ENCODE measurements at places on chromosomes 1 and 21.

- DNase-seq: peak; percentile 62
Observed at GRCh38 chr1:81706650-81707435, 93.9 kb upstream of the ADGRL2 start.

DNA sequence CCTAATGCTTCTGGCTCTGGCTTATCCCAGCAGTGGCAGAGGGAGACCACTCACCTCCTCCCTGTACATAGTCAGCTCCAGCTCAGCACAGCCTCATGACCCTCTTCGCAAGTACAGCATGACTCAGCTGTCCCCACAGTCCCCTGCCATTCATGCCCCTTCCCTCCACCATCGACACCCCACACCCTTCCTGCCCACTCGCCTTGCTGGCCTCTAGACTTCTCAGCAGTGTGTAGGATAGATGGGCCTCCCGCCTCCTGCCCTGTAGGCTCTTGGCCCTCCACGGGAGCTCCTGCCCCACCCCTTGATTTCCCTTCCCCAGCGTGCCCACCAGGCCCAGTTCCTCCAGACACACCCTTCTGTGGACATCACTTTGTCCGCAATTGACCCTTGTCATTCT is 9.8 kb downstream of the NPR1 start:
- no peak for DNase-seq

GRCh38 chr21:14866859-14867765 is 197.7 kb downstream of the NRIP1 start:
- no peak for DNase-seq

- no peak for DNase-seq
Observed at GRCh38 chr1:240962086-240962485, 350.1 kb upstream of the GREM2 start.

- DNase-seq: no peak
Observed at GRCh38 chr1:163657719-163658118, 336.0 kb downstream of the NUF2 start.

DNA sequence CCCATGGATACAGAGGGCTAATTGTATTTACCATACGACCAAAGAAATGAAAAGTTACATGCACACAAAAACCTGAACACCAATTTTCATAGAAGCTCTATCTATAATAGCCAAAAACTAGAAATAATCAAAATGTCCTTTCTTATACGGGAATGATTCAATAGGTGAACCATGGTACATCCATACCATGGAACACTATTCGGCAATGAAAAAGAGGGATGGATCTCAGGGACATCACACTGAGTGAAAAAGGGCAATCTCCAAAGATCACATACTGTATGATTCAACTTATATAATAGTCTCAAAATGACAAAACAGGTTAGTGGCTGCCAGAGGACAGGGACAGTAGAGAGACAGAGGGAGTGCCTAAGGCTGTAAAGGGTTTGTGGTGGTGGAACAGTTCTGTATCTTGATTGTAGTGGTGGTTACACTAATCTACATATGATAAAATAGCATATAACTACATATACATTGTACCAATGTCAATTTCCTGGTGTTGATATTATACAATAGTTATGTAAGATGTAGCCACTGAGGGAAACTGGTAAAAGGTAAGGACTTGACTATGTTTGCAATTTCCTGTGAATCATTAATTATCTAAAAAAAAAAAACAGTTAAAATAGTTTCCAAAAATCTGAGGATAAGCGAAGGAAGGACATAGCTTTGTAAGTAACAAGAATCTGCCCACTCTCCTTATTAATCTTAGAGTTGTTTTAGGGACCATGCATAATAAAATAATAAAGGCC is 3.7 kb downstream of the RSBN1 start:
- DNase-seq: no peak

DNA sequence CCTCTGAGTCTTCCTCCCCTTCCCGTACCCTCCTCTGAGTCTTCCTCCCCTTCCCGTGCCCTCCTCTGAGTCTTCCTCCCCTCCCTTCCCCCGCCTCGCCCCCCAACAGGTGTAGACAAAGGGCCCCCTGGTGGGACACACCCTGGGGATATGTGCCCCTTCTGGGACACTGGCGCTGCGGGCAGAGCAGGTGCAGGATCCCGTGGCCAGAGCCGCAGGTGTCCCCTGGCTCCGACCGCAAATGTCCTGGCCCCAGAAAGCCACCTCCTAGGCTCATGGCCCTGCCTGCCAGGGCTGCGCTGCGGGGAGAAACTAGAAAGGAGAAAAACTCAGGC is 51.5 kb upstream of the ARHGEF16 start:
- no peak for DNase-seq

GRCh38 chr1:203168256-203168786 is 7.3 kb downstream of the MYBPH start:
- DNase-seq: no peak

- no peak for DNase-seq
Observed at GRCh38 chr1:2135441-2135841, 59.1 kb downstream of the FAAP20 start.

DNA sequence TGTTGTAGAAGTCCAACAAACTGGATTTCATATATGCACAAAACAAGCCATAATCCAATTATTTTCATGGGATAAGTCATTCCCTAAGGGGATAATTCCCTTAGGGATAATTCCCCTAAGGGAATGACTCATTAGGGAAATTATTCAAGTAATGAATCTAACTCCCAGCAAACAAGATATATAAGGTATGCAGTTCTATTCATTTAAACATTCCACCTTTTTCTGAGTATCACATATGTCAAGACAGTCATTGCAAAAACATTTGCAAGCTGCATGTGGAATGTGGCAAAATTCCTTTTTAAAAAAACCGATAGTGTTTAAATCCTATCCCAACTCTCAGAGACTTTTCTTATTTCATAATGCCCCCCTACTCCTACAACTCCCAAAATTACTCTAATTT is 131.2 kb downstream of the AKT3 start:
- DNase-seq: peak; percentile 26

GRCh38 chr1:2255420-2256369 is 27.6 kb downstream of the SKI start:
- DNase-seq: peak; percentile 46

DNA sequence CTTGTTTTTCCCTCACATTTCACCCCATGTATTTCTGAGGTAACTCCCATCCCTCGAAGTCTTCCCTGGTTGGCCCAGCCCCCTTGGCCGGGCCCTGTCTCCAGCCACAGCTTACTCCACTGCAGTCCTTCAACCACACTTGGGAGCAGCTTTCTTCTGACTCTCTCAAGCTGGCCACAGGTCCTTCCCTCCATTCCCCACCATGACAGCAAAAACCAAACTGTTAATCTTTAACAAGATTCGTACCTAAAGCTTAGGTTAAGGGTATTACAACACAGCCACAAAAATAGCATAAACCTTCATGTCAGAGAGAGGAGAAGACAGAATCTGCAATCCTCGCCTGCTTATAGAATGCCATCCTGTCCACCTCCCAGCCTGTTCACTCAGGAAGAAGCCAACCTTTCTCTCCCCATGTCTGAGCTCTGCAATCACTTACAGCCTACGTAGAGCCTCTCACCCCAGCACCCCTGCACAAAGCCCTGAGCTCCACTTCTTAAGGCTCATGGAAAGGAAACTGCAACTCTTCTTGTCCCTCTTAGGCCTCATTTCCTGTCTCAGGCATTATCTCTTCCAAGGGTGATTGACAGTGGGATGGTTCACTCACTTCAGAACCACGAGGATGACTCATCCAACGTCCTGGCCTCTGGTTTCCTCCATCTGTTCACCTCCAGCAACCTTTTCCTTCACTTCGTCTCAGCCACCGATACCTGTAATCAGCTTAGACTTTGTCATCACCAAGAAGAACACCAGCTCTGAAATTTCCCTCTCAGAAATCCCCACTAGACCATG is 72.8 kb downstream of the CD2 start:
- DNase-seq: peak; percentile 80

DNA sequence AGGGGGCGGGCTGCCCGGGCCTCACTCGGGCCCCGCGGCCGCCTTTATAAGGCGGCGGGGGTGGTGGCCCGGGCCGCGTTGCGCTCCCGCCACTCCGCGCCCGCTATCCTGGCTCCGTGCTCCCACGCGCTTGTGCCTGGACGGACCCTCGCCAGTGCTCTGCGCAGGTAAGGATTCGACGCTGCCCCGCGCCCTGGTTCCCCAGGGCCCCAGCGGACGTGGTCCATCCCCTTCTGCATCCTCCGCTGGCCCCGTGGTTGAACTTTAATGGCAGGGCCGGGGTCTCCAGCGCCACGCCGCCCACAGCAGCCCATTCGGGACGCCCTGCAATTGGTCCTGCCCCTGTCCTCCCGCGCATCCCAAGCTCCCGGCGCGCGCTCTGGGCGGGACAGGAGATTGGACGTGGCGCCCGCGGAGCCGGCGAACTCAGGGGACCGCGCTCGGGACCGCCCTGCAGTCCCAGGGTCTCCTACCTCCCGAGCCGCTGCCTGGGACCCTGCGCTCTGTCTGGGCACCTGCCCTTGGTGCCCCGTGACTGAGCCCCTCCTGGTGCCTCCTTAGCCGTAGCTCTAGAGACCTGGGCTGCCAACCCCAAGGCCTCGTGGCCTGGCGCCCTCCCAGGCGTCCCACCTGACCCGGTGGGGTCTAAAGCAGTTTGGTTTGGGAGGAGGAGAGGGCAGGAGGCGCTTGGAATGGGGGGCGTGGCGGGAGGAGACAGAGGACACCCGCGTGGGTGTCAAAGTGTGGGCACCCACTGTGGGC is at the start of gene ALPL:
ALPL (plus strand) TSS at position 73 of the 762 bp plus-strand sequence. CDS start 44,659 bp downstream, outside the sequence.
- DNase-seq: no peak

DNA sequence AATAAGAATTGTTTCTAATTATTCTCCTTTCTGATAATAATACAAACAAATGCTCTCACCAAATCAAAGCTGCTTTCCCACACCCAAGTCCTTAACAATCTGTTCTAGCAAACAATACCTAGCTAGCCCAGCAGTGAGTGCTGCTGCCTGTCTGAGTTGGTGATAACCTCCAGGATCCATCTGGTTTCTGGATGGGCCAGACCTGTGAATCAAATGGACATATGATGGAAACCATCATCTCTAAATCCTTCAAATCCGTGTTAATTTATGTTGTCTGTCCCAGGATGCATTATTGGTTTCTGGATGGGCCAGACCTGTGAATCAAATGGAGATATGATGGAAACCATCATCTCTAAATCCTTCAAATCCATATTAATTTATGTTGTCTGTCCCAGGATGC is 1230.0 kb downstream of the AMY1C start:
- DNase-seq: no peak

- no peak for DNase-seq
Observed at GRCh38 chr1:221806236-221806635, 64.3 kb upstream of the DUSP10 start.

DNA sequence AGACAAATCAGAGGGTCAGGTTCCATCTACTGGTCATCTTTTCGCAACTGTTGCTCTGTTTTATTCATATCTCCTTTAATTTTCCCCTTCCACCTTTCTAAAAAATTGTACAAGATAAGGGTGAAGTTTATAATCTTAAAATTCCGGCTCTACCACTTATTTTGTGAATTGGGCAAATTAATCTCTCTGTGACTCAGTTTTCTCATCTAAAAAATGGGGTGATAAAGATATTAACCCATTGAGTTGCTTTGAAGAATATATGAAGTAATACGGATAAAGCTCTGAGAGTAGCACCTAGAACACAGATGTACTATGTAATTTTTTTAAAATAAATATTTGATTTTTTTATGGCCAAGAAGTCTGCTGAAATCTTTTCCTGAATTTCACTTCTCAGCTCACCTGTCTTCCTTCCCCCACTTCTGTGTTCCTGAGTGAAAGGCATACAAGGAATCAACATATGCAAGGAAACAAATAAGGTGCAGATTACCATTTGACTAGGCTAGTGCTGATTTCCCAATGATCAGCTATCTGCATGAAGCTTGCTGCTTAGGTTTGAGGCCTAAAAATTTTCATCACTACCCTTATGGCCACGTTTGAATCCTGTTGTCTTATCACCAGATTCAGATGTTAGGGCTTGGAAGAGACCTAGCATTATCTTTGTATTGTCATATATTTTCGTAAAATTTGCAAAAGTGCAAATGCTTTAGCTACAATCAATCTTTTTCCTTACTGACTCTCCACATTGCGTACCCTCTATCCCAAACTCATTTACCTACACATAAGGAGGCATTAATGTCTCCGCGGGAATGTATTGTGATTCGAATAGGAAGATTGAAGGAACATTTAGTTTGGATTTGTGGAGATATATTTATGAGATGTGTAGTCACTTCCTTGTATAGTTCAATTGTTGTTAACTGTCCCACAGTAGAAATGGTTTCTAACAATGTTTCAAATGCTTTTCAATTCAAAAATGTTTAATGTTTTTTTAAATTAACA is 718.3 kb upstream of the PTBP2 start:
- no peak for DNase-seq

Data from kidney glomerular epithelial cell (primary cell).